ENCODE measurements at places on chromosomes 13 and 19.

GRCh38 chr13:29165840-29166239 lies 345.7 kb downstream of the MTUS2 start:
- DNase-seq, result peak; percentile 42

DNA sequence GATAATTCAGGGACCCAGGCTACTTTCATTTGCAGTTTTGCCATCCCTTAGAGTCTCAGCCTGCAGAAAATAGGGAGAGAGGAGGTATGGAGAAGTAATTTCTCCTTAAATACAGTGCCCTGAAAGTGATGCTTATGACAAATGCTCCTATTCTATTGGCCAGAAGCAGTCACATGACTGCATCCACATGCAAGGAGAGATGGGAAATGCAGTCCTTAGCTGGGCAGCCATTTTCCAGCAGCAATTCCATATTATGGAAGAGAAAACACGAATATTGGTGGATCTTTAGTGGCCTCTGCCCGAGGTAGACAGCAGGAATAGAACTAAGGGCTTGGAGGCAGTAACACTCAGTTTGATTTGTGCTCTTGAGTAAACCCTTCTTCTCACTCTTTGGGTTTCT lies 39.4 kb downstream of the VAV1 start:
- DNase-seq, result peak; percentile 75

DNA sequence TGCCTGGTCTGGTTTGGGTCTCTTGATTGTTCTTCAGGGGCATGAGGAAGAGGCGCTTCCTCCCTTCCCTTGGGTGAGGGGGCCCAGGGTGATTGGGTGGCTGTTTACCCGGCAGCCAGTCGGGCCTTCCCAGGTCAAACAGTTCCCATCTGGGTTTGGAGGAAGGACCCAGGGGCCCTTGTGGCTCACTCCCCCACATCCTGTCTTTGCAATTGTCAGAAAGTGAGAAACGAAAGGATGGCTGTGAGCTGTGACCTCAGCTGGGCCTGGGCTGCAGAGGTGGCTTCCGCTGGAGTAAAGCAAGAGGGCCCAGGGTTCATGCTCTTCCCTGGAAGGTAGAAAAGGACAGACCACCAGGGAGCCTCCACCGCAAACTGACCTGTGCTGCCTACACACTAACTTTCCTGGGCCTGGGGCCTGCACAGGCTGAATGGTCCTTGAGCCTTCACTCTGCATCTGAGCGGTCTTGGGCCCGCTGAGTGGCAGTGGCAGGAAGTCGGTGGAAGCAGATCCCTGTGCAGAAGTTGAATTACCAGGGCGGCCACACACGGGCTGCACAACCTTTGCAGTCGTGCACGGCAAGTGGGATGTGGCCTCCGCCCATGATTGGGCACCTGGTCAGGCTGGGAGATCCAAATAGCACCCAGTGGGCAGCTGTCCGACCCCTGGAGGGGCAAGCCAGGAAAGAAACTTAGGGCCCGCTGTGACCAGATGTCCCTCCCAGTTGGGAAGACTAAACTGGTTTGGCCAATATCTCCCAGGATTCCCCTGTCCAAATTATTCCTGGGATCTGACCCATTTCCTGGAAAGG lies 5.3 kb upstream of the CD79A start:
- DNase-seq, result no peak

GRCh38 chr19:11410682-11411081 lies 8.4 kb downstream of the RGL3 start:
- DNase-seq, result peak; percentile 39

DNA sequence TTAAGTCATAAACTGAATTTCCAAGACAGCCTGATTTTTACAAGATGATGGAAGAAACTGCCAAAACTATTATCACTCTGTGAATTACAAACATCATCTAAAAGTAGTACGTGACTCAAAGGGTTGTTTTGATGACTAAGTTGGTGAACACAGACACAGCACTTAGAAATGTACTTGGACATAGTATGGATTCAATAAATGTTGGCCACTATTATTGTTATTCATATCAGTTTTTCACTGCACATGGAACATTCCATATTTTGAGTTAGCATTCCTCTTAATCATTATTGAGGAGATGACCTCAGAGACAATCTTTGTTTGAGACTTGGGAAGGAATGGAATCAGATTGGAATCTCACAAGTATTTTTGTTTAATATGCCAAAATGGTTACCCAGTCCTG lies 172.9 kb downstream of the OXGR1 start:
- DNase-seq, result no peak

- peak; percentile 86 for DNase-seq
Observed at GRCh38 chr19:18097217-18097992, at the start of gene MAST3. MAST3 (plus strand) TSS chr19:18097778; CDS start chr19:18097793, 15 bp downstream.

- no peak for DNase-seq
Observed at GRCh38 chr19:35966771-35967170, 28.2 kb upstream of the SDHAF1 start.

GRCh38 chr13:24276861-24277260 lies 32.5 kb upstream of the C1QTNF9 start:
- DNase-seq, result no peak

GRCh38 chr19:35740108-35740422 lies 2.2 kb downstream of the IGFLR1 start:
- no peak for DNase-seq

- no peak for DNase-seq
Observed at GRCh38 chr13:65347420-65348030, 1882.6 kb downstream of the PCDH9 start.
